ENCODE measurements at places on chromosomes 3 and 15.

- no peak for DNase-seq
These were observed 103.9 kb upstream of the BCL6 start for GRCh38 chr3:187849016-187849654.

- no peak for DNase-seq
These were observed 375.1 kb downstream of the NAALADL2 start for GRCh38 chr3:175233957-175234940.

GRCh38 chr15:100759698-100760356 lies 119.8 kb upstream of the ALDH1A3 start:
- no peak for DNase-seq

- no peak for DNase-seq
These were observed 469.4 kb upstream of the ROBO2 start for GRCh38 chr3:76570436-76571057.

DNA sequence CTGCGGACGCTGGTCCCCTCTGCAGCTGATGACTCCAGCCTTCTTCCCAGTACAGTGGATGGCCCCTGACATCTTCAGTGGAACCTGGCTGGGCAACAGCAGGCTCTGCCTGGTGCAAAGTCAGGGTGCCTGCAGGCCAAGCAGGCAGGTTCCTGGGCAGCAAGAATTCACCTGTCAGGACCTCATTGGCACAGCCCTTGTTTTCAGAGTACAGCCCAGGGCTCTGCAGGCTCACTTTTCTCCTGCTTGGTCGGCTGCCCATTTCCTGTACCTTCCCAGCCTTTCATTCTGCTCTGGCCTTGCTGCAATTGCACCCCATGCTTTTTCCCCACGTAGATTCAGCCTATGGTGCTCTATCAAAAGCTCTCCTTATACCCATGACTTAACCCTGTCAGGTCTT lies 56.0 kb downstream of the LRTM1 start:
- DNase-seq = no peak

- DNase-seq = no peak
These were observed 49.1 kb downstream of the IQCH start for GRCh38 chr15:67303490-67304363.

DNA sequence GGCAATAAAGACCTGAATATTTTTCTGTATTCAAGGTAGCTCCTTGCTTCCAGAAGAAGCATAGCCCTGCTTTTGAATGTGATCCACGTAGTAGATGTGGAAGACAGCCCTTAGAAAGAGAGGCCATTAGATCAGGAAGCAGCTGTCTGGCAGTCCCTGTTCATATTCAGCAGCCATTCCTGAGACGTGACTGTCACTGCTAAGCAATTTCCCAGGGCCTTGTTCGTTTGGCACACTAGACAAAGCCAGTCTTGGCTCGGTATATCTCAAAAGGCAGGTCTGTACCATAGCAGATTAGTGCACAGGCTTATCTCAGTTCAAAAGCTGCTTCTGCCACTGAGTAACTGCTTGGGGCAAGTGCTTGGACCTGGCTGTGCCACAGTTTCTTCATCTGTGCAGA lies 287.8 kb upstream of the MCTP2 start:
- DNase-seq = no peak

DNA sequence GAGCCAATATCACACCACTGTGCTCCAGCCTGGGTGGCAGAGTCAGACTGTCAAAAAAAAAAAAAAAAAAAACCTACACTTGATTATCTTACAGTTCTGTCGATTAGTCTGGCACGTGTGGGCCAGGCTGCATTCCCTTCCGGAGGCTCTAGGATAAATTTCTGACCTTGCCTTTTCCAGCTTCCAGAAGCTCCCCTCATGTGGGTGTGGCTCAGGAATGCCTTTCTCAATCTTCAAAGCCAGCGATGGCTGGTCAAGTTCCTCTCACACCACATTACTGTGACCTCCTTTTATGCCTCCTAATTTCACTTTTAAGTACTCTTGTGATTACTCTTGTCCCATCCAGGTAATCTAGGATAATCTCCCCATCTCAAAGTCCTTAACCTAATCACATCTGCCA lies 58.2 kb upstream of the DUT start:
- no peak for DNase-seq

- DNase-seq = no peak
These were observed 61.1 kb downstream of the SLC6A6 start for GRCh38 chr3:14463330-14464140.

DNA sequence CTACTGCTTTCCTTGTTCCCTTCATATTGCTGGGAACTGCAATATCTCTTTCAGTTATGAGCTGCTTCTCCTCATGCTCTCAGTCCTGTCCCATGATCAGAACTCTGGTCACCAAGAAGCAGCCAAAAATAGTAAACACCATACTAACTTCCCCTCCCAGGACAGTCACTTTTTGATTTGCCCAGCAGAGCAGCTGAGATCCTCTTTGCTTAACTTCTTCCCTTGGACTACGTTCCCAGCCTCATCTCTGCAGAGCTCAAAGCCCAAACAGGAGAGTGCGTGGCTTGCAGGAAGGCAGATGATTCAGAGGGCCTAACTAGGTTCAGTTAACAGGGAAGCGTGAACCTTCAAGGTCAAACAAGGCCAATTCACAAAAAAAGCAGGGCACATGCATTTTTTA lies 153.2 kb downstream of the CTNNB1 start:
- no peak for DNase-seq

DNA sequence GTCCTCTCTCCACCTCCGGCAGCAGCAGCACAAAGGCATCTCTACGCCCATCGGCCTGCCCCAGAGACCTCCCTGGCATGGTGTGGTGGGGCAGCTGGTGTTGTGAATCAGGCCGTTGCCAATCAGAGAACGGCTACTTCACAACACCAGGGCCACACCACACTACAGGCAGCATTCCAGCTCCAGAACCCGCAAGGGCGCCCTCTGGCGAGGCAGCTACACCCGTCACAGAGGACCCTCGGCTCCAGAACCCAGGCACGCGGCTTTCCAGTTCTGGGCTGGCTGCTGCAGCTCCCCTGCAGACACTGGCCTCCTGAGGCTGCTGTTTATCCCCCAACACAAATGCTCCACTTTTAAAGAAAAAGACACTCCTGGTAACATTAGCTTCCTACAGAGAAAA lies 127.5 kb upstream of the TOPAZ1 start:
- DNase-seq = peak; percentile 10

DNA sequence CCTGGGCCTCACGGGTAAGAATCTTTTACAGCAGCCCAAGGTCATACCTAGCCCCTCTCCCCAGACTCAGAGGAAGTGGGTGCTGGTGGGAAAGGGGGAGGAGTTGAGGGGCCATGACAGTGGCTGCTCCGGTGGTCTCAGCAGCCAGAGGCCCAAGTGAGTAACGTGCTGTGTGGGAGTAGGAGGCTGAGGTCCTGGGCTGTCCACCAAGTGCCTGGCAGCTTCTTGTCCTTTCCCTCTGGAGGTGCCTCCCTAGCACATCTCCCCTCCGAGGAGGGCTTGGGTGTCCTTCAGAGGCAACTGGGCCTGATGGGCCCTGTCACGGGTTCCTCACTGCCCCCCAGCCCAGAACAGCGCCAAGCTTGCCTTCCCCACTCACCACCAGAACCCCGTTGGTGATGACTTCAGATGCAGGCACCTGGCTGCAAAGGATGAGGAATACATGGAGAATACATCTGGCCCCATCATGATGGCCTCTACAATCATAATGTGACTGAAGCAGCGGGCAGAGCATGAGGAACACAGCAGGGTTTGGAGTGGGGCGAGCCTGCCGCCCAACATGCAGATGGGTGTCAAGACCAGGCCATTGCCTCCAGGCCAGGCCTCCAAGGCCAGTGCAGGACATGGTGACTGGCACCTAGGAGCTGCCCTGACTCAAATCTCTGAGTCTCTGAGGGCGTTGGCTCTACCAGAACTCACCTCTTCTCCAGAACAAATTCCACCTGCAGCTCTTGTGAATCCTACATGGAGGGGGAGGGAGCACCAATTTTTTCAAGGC lies 3.3 kb downstream of the PLA2G4F start:
- DNase-seq = no peak

- no peak for DNase-seq
These were observed 29.0 kb downstream of the ANP32A start for GRCh38 chr15:68791431-68792283.

DNA sequence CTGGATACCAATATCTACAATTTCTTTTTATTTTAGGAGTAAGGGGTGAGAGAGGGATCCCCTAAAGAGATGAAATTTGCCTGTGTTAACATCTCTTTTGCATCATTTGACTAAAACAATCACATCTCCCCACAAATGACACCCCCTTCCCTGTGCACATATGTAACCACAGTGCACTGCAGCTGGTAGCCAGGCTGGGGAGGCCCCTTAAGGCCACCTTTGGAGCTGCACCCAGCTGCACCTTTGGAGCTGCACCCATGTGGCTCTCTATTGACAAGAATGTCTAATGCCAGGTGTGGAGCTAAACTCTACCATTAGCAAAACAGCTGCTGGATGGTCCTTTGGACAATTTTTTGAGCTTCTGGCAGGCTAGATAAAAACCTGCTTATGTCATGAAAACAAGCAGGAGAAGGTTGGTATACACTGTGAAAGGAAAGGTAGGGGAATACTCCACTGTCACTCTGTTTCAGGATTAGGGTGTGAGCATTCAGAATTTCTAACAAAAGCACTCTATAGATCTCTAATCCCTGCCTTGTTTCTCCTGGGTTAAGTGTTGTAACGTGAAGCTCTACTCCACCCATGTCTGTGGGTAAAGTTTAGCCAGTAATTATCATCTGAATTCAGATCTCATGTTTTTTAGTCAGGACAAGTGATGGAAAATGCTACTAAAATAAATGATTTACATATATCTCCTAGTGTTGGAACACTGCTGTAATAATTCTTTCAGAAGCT lies 52.1 kb downstream of the TFG start:
- no peak for DNase-seq

- no peak for DNase-seq
These were observed 7.0 kb downstream of the ADIPOQ start for GRCh38 chr3:186849374-186849975.

GRCh38 chr15:79724804-79725203 lies 172.0 kb downstream of the MTHFS start:
- DNase-seq = no peak

GRCh38 chr3:172449466-172450149 lies 1.4 kb upstream of the GHSR start:
- no peak for DNase-seq

- no peak for DNase-seq
These were observed 340.8 kb downstream of the LRRC3B start for GRCh38 chr3:26963361-26963743.

GRCh38 chr3:171532294-171532693 lies 72.1 kb upstream of the TNIK start:
- no peak for DNase-seq

DNA sequence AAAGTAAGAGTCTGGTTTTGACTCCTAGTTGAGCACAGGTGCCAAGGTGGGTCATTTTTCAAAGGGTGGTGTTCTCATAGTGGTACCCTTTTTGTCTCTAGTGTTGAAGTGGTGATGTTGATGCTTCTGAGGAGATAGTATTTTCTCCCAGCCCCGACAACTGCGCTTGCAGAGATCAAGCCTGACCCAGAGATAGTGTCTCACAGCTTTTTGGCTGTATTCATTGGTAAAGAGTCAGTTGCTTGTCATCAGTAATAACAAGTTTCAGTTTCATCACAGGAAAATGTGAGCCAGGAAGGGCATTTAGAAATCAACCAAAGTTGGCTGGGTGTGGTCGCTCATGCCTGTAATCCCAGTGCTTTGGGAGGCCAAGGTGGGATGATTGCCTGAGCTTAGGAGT lies 139.3 kb downstream of the NFKBIZ start:
- no peak for DNase-seq

DNA sequence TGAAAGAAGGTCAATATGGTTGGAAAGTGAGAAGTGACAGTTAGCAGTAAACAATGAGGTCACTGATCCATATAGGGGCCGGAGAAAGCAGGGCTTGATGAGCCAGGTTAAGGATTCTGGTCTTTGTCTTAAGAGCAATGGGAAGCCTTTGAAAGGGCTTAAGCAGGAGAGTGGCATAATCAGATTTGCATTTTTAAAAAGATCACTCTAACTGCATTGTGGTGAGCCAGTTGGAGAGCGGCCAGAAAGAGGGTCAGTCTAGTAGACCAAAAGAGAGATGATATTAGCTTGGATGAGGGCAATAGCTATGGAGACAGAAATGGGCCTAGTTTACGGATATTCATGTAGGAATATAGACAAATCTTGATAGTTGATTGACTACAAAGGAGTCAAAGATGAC lies 46.6 kb downstream of the CPNE4 start:
- DNase-seq = no peak

GRCh38 chr3:52809662-52810377 lies 15.2 kb downstream of the ITIH3 start:
- no peak for DNase-seq

DNA sequence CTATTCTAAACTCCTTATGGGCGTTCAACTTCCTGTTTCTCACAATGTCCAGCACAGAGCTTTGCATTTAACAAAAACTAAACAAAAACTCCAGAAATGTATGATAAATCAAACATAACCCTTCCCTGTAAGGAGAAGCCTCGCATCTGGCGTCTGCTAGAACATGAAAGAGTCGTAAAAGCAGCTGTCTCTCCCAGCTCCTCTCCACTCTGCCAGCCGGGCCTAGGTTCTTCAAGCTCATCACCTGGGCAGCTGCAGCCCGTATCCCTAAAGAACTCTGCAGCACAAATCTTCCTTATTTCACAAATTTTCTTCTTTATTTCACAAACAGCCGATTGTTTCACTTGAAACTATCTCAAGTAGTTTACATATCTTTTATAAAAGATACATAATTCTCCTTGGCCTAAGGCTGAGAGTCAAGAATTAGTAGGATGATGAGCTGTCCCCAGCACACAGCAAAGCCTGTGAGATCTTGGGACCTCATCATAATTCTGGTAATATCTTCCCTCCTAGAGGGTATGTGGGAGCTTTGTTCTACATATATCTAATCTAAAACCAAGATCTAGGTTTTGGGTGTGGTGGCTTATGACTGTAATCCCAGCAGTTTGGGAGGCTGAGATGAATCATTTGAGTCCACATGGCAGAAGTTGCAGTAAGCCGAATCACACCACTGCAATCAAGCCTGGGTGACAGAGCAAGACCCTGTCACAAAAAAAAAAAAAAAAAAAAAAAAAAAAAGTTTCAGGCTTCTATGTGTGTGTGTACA lies 35.3 kb downstream of the ANXA2 start:
- no peak for DNase-seq

GRCh38 chr3:179961703-179962078 lies 75.0 kb downstream of the PEX5L start:
- no peak for DNase-seq

- no peak for DNase-seq
These were observed 71.4 kb downstream of the ANXA2 start for GRCh38 chr15:60326343-60326742.

- DNase-seq = no peak
These were observed 11.9 kb downstream of the SCAMP5 start for GRCh38 chr15:75007216-75007615.

DNA sequence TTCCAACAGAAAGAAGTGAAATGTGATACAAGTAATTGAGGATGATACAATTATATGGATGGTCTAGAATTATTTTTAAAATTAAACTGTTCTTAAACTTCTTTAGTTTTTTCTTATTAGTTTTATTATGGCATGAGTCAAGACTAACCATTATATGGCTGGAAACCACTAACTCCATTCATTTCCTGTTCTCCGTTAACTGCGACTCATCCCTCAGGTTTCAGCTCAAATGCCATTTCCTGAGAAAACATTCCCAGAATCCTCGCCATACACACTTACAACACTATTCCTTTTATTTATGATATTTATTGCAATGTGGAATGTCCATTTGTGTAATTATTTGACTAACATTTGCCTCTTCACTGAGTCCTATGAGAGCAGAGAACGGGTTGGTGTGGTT lies 394.1 kb downstream of the SOX2 start:
- DNase-seq = no peak
